ENCODE measurements at places on chromosomes 1 and 21. TPM values are rescaled to one million over a fixed set of nuclear protein-coding genes. Genes with fewer than 3 reads are reported as not detected.
A peak's percentile ranks its signal among the peaks of the same experiment; 100 is the strongest.

DNA sequence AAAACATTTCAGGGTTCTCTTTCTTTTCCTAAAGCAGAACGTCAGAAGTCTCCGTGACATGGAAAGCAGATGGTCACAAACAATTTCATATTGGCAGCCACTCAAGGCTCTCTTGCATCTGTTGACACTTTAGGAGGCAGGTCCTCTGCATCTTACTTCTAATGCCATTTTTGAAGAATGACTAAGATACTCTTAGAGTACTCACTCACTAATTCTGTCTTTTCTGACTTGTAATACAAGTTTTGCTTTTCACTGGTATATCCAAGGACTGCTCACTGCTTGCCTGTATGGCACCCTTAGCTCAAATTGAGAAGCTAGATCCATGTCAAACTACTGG lies 68.3 kb downstream of the PRRX1 start:
- DNase-seq = peak; percentile 2

Gene PAX7
- total RNA-seq = not detected

- DNase-seq = no peak
Measured at GRCh38 chr21:42769820-42770716, 109.3 kb downstream of the WDR4 start.

Gene ATAD3C
- total RNA-seq = not detected

DNA sequence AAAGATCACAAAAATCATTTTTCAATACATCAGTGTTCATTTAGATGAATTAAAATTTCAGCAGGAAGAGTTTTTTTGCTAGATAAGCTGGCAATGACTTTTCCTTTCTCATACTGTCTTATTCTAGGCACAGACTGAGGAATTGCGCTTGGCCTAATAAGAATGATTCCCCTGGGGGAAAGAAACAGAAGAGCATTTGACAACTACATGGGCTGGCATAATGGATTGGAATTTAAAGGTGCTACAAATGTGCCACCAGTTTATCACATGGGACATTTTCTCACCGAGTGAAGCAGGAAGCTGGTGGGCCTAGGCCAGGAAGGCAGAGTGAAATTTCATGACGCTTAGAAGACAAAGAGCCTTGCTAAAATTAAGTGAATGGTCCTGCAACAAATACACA lies 39.3 kb downstream of the CDKN2C start:
- DNase-seq = no peak

Gene LEMD1
- not detected for total RNA-seq

Gene FAM229A
- 0.42 TPM for total RNA-seq

DNA sequence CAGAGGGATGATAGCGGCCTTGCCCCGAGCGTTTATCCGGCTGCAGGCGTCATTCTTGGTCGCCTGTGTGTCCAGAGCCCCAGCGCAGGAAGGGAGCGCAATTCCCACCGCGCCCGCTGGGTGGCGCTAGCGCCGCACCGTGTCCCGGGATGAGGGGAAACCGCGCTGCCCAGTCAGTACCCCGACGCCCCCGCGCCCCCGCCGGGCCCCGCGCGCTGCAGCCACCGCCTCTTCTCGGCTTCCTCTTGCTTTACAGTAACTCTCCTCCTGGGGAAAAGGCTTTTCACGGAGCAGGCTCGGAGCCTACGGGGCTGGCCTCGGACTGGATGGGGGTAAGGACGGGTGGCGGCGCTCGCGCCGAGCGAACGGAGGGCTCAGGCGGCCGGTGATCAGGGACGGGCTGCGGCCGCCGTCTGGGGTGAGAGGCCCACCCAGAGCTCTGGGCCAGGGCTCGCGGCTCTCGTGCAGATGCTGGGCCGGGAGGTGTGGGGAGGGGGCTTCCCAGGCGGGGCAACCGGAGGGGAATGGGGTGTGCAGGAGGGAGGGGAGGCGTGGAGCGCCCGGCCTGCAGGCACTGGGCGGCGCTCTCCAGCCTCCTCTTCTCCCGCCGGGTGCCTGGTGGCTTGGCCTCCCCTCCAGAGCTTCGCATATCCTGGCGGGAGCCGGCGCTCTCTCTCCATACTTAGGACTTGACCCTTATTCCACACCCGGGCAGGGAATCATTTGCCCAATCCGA lies 29.8 kb downstream of the TEX35 start:
- peak; percentile 84 for DNase-seq

DNA sequence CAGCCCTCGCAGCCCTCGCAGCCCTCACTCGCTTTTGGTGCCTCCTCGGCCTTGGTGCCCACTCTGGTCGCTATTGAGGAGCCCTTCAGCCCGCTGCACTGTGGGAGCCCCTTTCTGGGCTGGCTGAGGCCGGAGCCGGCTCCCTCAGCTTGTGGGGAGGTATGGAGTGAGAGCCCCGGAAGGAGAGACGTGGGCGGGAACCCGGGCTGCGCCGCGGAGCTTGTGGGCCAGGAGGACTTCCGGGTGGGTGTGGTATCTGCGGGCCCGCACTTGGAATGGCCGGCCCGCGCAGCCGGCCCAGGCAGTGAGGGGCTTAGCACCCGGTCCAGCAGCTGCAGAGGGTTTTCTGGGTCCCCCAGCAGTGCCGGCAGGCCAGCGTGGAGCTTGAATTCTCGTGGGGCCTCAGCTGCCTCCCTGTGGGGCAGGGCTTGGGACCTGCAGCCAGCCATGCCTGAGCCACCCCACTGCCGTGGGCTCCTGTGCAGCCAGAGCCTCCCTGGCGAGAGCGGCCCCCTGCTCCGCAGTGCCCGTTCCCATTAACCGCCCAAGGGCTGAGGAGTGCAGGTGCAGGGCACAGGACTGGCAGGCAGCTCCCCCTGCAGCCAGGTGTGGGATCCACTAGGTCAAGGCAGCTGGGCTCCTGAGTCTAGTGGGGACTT lies 9.9 kb upstream of the CFHR2 start:
- no peak for DNase-seq

Gene C8B
- total RNA-seq = not detected

- DNase-seq = no peak
Measured at GRCh38 chr1:183879966-183880365, 75.0 kb downstream of the RGL1 start.

Gene CCDC190
- total RNA-seq = 1.7 TPM

DNA sequence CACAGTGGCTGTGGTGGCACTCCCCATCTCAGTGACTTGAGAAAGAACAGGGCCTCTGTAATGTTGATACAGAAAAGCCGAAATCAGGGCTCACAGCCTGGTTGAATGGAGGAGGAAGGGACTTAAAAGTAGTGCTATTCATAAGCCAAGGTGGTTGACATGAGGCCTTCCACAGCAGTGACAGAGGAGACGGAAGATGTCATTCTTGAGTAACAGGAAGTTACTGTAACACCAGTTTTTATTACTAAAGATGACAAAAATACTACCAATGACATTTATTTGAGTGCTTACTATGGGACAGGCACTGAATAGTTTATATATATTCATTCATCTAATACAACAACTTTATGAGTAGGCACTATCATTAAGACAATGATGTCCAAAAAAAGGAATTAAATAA lies 52.8 kb upstream of the GNG12 start:
- no peak for DNase-seq

DNA sequence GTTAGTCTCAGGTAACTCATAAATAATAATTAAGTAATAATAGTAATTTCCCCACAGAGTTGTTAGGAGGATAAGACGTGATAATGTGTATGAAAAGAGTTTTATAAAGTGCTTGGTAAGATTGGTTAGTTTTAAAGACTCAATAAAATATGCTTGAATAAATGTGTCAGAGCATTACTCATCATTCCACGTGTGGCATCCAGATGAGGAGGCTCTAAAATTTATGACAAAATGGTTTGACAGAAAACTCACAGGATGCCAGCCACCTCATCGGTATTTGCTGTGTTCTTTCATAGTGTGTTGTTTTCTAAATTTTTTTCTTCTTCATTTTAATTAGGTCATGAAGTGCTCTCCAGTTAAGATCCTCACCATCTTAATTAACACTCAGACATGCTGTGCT lies 19.1 kb upstream of the SPAG17 start:
- DNase-seq = peak; percentile 53

- no peak for DNase-seq
Measured at GRCh38 chr1:89444791-89445190, 79.8 kb upstream of the LRRC8B start.

Gene FYB2
- total RNA-seq = not detected

DNA sequence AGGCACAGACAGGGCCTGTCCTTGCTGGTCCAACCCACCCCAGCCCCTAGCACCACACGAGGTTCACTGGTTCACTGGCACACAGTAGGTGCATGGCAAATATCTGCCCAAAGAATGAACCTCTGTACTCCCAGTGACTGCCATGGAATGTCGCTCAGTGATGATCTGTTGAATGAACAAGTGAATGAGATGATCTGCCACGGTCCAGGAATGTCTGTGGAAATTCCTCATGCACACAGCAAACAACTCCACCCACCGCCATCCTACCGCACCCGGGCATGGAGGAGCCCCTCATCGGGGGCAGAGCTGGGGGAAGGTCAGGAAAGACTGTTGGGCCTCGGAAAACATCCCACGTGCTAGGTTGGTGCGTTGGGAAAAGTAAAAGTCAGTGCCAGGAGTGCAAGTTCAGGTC lies 1.7 kb downstream of the HSPG2 start:
- no peak for DNase-seq

DNA sequence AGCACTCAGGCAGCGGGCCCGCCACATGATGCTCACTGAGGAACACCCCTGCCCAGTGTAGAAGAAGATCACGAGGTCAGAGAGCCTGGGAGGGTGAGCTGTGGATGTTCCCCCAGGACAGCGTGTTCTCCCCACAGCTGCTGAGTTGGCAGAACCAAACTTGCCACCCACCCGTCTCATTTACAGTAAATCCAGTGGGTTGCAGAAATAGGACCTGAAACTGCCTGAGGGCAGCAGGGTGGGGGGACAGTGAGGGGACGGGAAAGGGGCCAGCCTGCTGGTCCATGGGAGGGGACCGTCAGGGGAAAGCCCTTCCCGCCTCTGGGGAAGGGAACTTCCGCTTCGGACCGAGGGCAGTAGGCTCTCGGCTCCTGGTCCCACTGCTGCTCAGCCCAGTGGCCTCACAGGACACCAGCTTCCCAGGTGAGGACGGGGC lies at the start of gene C1QB:
Gene C1QB, plus strand, starts transcription at position 356 of the 436 bp plus-strand sequence. CDS start 6,227 bp downstream, outside the sequence.
- no peak for DNase-seq

GRCh38 chr1:175364424-175365076 lies 172.0 kb upstream of the KIAA0040 start:
- no peak for DNase-seq

DNA sequence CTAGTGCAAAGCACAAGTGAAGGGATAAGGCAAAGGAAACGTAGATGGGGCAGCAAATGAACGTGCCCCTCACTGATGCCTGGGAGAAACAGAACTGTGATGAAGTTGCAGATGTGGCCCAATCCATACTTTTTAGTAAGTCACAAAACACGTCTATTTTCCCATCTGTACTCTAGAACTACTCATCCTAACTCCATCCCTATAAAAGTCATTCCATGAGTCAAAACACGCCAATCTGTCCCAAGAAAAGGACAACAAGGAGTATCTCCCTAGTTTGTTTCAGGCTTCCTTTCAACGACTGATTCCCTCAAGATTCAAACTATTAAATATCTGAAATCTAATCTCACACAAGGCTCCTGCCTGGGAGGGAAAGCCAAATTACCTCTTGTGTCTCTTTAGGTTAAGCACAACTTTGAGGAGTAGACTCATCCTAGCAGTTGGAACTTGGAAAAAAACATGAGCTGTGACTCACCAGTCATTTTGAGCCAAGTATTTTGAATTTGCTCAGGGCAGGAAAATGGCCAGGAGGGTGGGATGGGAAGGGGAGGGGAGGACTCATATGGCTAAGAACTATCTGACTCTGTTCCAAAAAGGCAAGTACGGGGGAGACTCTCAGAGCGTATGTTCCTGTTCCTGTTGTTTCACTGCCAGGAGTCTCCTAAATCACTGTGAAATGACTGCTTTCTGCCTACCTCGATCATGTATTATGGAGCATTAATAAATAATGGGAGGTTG lies 214.5 kb upstream of the CAMK1G start:
- peak; percentile 96 for DNase-seq

Gene ERRFI1
- 127 TPM for total RNA-seq

Gene CLCA1
- not detected for total RNA-seq

Gene TAF1A
- 9.3 TPM for total RNA-seq

DNA sequence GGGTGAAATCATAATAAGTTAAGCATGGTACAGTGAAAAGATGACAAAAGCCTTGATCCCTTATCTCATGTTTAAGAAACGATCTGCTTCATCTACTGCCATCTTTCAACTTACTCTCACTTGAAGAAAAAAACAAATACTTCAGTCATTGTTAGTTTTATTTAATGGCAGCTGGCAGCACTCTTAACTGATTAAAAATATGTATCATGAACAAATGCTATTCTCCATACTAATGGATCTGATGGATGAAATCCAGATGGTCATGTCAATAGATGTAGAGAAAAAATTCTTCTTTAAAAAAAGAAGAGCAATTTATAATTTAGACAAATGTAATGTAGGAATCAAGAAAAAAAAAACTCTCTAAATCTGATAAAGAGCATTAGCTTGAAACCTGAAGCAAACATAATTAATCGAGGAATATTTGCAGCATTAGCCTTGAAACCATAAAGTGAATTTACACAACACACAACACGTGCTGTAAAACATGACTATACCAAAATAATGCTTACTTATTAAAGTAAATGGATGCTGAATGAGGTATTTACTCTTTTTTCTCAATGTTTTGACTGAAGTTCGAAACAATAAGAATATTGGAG lies 579.0 kb upstream of the ADAMTS5 start:
- no peak for DNase-seq

GRCh38 chr1:201999625-202000238 lies 10.7 kb upstream of the ELF3 start:
- peak; percentile 54 for DNase-seq

Gene TTLL7
- 5.7 TPM for total RNA-seq

Gene ARTN
- 4.4 TPM for total RNA-seq

DNA sequence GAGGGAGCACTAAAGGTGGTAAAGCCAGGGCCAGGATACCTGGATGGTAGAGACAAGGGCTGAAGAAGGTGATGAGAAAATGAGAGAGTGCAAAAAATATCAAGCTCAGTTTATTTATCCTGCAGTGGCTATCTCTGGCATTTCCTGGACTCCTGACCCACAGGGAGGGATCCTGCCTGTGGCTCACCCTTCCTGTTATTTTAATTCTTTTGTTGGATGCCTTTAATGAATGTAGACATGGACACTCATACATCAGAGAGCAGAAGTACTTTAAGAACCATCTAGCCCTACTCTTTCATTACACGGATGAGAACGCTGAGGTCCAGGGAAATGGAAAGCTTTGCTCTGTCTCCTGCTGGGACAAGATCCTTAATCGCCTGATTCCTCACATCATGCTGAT lies 20.6 kb downstream of the JUN start:
- DNase-seq = peak; percentile 93

Gene AKT3
- total RNA-seq = 17.0 TPM

- DNase-seq = no peak
Measured at GRCh38 chr1:147811751-147812150, 51.3 kb upstream of the GJA5 start.

- DNase-seq = no peak
Measured at GRCh38 chr1:40986328-40986783, 6.9 kb downstream of the CTPS1 start.
